Fibroblast of skin of scalp (primary cell): ENCODE measurements at places on chromosomes 5 and 9.

DNA sequence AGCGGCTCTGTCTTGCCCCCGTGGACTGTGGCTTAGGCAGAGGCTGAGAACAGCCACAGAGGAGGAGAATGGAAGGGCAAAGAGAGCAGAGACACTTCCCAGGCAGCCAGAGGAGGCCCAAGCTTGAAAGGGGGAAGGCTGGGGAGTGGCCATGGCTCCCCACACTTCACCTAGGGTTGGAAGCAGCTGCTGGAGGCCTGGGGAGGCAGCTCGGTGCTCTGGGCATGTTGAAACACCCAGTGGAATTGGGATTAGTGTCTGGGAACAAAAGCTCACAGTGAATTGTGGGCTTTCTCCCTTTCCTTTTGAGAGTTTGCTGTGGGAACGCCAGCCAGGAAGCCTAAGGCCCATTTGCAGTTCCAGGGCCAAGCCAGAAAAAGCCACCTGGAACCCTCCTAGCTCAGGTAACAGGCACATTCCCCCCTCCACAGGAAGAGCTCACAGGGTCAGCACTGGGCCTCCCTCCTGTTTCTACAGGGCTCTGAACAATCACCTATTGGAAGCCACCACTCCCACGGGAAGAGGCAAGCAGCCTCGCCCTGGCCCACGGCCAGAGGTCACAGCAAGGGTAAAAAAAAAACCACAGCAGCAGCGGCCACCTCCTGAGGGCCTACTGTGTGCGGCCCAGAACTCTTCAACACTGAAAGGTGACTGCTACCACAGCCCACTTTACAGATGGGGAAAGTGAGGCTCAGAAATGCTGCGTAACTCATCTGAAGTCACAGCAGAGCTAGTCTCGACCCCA lies 20.2 kb downstream of the EEIG1 start:
- DNase-seq, result no peak

GRCh38 chr5:176381423-176381822 lies 7.0 kb downstream of the NOP16 start:
- DNase-seq, result no peak

- no peak for DNase-seq
Observed at GRCh38 chr9:7137571-7137970, 379.8 kb downstream of the KDM4C start.

DNA sequence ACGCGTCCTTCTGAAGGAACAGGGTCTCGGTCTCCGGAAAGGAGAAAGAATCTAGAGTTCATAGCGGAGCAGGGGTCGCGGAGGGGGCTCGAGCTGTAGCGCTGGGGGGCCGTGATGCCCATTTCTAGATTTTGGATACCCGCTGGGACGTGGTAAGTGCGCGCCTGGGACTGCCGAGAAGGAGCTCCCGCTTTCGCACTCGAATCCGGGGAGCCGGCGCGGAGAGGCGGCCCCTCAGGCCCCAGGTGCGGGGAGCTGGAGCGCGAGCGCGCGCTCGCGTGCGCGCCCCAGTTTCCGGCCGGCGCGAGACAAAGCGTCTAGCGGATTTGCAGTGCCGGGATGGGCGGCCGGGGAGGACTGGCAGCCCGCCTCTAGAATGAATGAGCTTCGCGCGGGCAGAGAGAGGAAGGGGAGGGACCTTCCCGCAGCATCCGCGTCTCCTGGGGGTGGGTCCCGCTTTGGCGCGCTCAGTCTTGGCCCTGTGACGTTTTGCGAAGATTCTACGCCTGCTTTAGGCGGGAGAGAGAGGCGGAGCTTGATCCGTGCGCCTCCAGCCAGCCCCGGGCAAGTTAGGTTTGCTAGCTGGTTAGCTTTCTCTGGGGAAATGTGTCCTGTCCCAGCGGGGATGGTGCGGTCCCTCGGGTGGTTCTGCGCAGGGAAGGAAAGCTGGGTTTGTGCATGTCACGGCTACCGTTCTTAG lies 1.2 kb downstream of the LMNB1 start:
- DNase-seq, result peak; percentile 95

DNA sequence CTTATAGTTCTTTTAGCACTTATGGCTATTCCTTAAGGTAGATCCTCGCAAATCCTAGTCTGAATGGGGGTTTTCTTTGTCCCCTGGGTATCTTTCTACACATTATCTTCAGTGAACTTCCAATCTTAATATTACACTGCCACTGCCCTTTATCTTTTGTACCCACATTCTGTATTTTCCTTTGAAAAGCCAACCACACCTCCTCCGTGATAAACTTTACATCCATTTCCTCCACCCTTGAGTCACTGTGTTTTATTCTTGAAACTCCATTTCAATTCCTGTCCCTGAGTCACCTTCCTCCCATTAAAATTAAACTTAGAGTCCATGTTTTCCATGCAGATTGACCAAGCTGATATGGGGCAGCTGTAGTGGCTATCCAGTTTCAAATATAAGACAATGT lies 43.2 kb upstream of the RICTOR start:
- DNase-seq, result no peak

- DNase-seq, result no peak
Observed at GRCh38 chr5:79853676-79854418, 137.2 kb downstream of the MTX3 start.

- peak; percentile 76 for DNase-seq
Observed at GRCh38 chr5:93929131-93929530, 187.7 kb upstream of the POU5F2 start.

GRCh38 chr9:92165484-92165883 lies 50.3 kb upstream of the SPTLC1 start:
- no peak for DNase-seq

GRCh38 chr9:5288591-5288990 lies 15.9 kb downstream of the RLN2 start:
- no peak for DNase-seq

GRCh38 chr5:73706963-73707362 lies 81.0 kb downstream of the ARHGEF28 start:
- DNase-seq, result no peak

DNA sequence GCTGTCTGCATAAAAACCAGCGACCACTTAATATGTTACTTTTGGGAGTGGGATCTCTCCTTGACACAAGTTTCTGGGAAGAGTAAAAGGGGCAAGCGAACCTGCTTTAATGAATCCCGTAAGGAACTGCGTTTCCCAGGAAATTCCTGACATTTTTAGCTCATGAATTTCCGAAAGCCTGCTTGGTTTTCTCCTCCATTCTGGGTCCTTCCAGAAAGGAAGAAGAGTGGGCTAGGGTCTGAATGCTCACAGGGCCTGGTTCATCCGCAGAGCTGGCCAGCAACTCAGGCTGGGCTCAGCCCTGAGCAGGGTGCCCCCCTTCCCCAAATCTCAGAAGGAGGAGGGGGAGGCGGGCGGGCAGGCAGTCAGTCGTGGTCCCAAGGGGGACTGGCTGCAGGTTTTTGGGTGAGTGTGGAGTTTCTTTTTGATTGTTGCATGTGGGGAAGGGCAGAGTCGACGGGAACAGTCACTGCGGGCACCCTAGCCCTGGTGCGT lies 1.2 kb upstream of the PURA start:
- peak; percentile 65 for DNase-seq

- DNase-seq, result no peak
Observed at GRCh38 chr5:28495876-28496275, 1457.5 kb upstream of the CDH9 start.

DNA sequence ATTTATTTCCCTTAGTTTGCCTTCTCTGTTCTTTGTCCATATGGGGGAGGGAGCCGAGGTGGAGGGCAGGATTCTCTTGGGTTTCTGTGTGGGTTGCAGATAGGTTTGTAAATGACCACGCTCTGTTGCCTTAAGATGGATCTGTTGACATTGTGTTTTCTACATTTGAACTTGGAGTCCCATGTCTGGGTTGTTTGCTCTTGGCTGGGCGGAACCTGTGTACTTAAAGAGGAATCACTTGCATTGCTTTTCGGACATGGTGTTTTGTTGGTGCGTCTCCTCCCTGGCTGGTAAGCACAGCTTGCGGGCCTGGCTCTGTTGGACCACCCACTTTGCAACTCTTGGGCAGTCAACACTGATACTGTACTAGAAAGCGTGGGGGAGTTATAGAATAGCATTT lies 45.9 kb downstream of the EHMT1 start:
- DNase-seq, result peak; percentile 14

DNA sequence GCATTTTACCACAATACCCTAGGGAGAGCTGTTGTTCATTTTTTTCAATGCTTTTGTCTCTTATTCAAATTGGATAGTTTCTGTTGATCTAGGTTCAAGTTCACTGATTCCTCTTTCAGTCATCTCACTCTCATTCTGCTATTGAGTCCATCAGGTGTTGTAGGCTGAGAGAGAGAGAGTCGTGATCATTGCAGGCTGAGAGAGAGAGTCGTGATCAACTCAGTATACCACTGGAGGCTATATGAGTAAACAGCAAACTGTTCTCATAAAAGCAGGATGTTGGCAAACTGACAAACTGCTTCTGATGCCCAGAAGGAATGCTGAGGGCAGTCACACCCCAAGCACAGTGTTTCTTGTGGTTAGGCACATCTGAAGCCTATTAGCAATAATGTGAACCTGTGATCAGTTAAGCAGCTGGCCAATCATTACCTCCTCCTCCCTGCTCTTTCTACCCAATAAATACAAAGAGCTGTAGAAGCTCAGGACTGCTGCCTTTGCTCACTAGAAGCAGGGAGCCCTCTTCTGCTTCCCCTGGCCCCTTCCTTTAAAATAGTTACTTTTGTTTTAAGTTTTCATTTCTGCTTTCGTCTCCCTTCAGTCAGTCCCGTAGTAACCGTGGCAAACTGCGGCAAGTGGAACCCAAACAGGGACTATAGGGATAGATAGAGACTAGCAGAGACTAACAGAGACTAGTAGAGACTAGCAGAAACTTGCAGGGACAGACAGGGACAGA lies 476.1 kb upstream of the ACO1 start:
- no peak for DNase-seq

GRCh38 chr9:101860920-101861319 lies 122.5 kb upstream of the GRIN3A start:
- DNase-seq, result no peak

DNA sequence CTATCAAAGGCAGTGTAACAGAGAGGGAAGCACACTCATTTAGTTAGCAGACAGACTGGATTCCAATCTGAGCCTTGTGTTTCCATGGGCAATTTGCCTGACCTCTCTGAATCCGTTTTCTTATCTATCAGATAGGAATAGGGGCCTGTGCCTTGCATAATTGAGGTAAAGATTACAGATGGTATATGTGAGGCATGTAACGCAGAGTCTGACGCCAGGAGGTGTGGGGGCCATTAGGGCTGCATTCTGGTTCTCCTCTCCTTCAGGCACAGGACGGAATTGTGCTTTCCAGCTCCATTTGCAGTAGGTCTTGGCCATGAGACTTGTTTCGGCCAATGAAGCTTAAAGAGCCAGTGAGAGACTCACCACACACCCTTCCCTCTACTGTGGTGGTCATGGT lies 97.6 kb downstream of the FRMD3 start:
- DNase-seq, result no peak

DNA sequence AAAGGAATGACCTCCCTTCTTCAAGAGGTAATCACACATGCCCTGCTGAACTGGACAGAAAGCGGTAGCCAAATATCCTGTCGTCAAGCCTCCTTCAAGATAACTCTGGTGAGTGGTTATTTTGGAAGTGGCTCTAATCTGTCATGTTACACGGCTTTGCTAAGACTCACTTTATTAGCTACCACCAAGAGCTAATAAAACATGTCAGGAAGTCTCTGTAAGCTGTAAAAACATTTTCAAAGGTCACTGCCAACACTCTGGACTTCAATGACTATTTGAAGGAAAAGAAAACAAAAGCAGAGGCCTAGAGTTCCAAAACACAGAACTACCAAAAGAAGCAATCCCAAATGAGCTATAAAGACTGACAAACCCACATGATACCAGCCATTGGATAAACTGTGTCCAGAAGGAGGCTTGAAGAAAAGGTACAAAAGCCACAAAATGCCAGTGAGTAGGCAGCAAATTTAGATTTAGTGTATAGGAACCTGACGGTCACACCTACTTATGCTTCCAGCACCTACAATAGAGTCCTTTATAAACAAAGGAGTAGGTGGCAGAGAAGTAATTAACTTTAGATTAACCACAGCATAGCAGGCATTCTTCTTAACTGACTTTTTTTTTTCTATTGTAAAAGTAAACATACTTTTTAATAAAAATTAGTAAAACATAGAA lies 97.3 kb upstream of the EQTN start:
- peak; percentile 2 for DNase-seq

- DNase-seq, result no peak
Observed at GRCh38 chr9:136875155-136875554, 9.0 kb upstream of the EDF1 start.

DNA sequence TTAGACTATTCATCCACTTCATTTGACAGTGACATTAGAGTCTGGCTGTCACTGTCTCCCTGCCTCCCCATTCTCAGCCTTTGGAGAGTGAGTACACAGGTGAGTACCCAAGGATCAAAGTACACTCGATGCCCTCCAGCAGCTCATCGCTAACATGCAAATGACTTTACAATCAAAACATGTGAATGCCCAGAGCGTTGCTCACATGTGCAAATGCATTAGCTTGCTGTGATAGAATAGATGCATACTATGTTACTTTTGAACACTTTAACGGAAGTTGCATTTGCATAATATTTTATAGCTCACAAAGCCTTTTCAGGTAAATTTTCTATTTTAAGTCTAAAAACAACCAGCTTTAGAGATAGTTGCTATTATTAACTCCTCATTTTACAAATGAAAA lies 107.6 kb downstream of the SYK start:
- DNase-seq, result no peak

DNA sequence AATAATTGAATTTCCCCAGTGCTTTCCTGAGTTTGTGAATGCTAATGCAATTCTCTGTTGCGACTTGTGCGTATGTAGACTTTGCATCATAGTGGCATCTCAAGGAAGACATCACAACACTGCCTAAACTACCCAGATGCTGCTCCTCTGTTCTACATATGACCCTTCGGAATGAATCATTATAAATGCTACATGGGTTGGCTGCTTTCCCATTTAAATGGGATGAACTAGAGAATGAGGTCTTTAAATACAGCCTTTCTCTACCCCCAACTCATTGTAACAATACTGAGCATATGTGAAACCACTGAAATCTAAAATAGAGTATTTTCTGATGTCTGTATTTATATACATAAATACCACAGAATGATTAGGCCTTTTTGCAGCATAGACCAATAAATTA lies 136.6 kb upstream of the ICE1 start:
- DNase-seq, result no peak

- no peak for DNase-seq
Observed at GRCh38 chr5:152116934-152117333, 192.3 kb upstream of the GLRA1 start.

DNA sequence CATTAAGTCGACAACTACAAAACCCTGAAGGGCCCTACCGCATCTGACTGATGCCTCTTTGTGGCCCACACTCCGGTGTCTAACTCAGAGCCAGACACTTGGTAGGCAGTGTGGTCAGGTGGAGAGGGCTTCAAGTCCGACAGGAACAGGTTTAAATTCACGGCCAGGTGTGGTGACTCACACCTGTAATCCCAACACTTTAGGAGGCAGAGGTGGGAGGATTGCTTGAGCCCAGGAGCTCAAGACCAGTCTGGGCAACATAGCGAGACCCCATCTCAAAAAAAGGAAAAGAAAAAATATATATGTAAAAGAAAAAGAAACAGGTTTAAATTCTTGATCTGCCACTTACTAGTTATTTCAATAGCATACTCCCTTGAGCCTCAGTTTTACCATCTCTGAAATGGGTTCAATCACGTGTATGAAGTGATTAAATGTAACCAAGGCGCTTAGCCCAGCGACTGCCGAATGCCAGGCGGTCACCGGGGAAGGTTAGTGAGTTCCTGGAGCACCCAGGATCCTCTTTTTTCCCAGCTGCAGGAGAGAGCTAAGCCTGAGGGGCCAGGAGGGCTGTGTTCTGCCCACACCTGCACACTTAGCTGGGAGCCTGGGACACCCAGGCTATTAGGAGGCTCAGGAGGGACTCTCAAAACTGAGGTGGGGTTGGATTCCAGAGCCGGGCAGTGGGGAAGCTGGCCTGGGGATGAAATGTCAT lies 943 bp downstream of the CLTB start:
- DNase-seq, result no peak
